ENCODE measurements at places on chromosomes 6 and 20.

GRCh38 chr20:25273046-25273445 lies 25.2 kb downstream of the PYGB start:
- no peak for DNase-seq

GRCh38 chr6:138129190-138129589 lies 22.0 kb upstream of the PERP start:
- no peak for DNase-seq

DNA sequence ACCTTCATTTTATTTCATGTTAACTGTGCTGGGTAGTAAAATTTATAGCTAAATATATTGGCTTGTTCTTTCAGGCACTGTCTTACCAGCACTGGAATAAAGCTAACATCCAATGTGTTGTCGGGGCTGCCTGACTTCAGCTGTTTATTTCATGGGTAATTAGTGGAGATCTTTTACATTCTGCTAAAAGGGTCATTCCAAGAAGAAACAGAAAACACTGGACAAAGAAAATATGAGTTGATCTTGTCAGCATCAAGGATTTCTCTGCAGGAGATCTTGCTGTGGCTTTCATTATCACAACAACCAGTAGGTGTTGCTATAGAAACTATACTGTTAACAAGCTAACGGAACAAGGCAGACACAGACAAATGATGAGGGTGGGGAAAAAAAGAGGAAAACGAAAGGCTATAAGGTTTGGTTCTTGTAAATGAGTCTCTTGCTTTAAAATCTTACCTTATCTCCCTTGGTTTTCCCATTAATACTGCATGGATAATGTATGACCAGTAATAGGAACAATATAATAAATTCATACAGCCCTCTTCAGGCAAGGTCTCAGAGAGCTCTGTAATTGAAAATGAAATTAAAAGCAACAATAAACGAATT lies 206.8 kb downstream of the SIM1 start:
- no peak for DNase-seq

DNA sequence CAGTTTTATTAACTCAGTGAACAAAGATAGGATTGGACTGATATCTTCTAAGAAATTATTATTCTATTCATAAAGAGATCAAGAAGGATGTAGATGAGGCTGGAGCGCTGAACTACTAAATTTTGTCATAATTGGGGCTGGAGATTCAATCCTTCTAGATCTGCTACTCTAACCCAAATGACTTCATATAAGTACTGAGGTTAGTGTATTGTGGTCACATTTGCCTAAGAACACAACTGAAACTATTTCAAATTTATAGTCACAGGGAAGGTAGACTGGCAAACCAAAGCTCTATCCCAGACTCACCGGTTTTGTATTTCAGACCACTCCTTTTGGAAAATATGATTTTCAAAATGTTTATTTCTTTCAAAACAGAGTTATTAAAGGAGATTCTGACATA lies 96.7 kb downstream of the BMP5 start:
- DNase-seq = no peak

DNA sequence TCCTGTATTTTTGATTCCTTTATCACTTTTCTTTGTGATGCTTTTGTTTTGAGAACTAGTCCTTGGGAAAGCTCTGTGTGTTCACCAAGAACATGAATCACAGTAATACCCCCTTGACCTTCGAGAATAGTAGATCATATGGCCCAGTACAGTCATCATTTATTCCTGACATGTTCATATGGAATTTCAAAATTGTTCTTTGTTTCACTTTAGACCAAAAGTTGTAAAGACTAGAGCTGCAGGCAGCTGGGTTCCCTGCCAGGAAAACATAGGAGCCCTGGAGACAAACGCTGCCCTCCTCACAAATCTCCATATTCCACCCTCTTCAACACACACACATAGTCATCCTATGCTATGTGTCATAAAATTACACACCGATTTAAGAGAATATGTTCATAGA lies 621.2 kb upstream of the EYS start:
- no peak for DNase-seq

DNA sequence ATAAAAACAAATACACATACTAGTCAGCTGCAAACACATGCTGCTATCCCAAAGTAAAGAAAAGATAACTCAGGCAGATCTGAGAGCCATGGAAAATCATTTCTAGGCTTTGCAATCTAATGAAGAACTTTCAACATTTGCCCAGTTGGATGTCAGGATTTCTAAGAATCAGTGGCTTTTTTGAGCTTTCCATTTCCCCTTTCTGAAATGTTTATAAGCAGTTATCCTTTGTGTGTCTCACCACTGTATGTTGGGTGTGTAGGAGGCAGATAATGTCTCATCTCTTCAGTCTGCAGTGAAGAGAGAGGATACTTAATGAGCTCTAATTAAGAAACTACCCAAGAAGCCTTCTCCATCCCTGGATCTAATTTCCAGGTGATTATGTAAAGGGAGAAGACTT lies 43.6 kb downstream of the RGS17 start:
- no peak for DNase-seq

- no peak for DNase-seq
These were observed 532.1 kb upstream of the CHD6 start for GRCh38 chr20:42150230-42150629.

DNA sequence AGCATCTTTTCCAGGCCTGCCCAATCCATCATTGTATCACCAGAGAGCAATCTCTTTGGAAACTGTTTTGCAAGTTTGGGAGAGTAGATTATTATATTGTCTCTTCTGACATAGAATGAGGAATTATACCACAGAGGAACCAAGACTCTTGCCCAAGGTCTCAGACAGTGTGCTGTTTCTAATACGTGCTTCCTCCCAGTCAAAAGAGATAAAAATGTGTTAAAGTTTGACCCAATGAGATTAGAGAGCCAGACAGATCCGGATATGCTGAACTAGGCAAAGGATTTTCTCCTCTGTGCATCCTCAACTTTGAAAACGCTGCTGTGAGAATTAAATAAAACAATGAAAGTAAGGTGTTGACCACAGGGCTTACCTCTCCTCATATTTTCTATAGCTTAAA lies 18.6 kb upstream of the NT5E start:
- no peak for DNase-seq

GRCh38 chr6:15621203-15622044 lies 41.4 kb downstream of the DTNBP1 start:
- DNase-seq = peak; percentile 33

GRCh38 chr6:105746509-105746908 lies 339.6 kb upstream of the PRDM1 start:
- no peak for DNase-seq

DNA sequence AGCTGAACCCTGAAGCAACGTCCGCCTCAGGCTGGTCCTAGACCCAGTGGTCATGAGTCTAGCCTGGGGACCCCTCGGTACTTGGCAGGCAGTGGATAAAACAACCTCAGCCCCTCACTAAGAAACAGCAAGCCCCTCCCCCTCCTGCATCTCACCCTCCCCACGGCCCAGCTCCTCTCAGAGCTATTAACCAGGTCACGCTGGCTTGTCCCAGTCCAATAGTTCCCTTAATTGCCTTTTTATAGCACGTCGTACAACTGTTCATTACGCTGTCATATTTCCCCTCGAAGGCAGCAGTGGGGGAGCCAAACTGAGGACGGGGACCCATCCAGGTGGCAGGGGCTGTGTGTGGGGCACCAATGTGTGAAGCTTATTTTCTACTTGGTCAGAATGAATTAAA lies 8.6 kb upstream of the SLC32A1 start:
- DNase-seq = no peak

DNA sequence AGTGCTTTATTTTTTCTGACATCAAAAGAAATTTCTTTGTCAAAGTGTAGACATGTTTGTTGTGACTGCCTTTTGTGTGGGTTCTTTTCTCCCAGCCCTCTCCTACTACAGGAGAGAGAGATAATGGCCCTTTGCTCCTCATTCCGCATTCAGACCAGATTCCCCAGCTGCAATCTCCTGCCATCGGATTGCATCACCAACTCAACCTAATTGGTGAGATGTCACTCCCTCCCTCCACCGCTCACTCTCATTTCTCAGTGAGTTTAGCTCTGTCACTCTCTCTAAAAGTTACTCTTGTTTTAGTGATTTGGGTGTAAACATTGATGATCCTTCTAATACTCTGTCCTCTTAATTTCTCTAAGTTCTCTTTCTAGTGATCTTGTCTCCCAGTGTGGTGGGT lies 22.7 kb downstream of the UTRN start:
- no peak for DNase-seq

Data from stimulated activated naive CD8-positive, alpha-beta T cell treated with anti-CD3 and anti-CD28 coated beads, Interleukin-15, Interleukin-2, amounts not matched to agents 100 U/mL and 50 U/mL, for 24 hours (primary cell).